ENCODE measurements at places on chromosomes 5 and 9. TPM values are rescaled to one million over a fixed set of nuclear protein-coding genes. Genes with fewer than 3 reads are reported as not detected.

DNA sequence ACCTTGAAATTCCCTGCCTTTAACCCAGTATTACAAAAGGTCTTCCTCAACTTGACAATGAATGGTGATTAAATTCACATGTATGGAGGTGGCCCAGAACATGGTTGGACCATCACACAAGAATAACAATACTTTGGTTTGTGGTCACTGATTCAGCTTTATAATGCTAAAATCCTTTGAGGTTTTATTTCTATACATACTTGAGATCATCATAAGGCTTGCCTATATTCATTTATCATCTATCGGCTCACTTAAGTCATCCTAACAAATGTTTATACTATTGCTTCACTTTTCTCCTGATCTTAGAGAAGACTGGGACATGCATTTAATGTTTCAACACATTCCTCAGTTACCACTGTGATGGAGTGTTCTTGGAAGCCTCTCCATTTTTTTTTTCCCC, 191.3 kb downstream of the DMAC1 start:
- no peaks in the 10 kb centered on the region for H3K27me3 ChIP-seq
- H3K27ac ChIP-seq: no peak overlapping the region
- H3K4me1 ChIP-seq: no peaks in the 10 kb centered on the region
- no peak overlapping the region for H3K4me3 ChIP-seq
- H3K36me3 ChIP-seq: no peaks in the 10 kb centered on the region

Gene PCDHGB4
- 0.18 TPM for total RNA-seq

DNA sequence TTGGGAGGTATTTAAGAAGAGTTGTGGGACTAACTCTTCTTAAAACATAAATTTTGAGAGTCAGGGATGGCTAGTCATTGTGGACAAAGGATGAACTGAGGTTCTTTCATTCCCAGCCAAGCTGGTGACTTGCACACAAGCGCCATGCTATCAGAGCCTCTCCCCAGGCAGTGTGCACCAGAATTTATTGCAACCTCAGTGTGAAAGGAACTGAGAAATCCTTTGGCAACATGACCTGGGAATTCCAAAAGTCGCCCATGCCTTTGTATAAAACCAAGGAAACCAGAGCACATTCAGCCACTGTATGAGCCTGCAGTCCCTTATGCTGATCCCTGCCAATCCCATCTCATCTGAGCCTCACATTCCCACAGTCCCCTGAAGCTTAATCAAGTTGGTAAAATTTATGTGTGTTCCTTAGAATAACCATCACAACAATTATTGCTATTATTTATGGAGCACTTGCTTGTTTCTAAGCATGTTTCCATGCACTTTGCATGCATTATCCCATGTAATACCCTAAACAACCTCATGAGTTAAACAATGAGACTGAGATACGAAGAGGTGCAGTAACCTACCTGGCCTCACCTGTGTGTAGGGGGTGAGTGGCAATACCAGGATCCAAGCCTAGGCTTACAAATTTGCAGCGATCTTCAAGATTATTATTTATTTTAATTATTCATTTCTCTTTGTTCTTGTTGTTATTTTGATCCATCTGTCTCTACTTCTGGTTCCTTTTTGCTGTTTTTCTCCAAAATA, 116.4 kb downstream of the NTRK2 start:
- peaks cover 4% of the 10 kb centered on the region for H3K4me1 ChIP-seq
- H3K27me3 ChIP-seq: no peaks in the 10 kb centered on the region
- H3K27ac ChIP-seq: no peak overlapping the region
- H3K36me3 ChIP-seq: no peaks in the 10 kb centered on the region

GRCh38 chr5:10478436-10478835, 36.8 kb downstream of the ROPN1L start:
- H3K36me3 ChIP-seq: no peaks in the 10 kb centered on the region
- DNase-seq: no peak
- no peak overlapping the region for H3K4me3 ChIP-seq
- no peaks in the 10 kb centered on the region for H3K27me3 ChIP-seq

Gene ZFP37
- 0.31 TPM for total RNA-seq

GRCh38 chr9:87464992-87465378, 32.7 kb upstream of the DAPK1 start:
- H3K27ac ChIP-seq: peak overlapping the region; percentile 36
- peaks cover 30% of the 10 kb centered on the region for H3K4me1 ChIP-seq
- H3K27me3 ChIP-seq: no peaks in the 10 kb centered on the region
- no peak overlapping the region for H3K4me3 ChIP-seq

Gene PCDHGC4
- total RNA-seq: 0.22 TPM

Gene CYSRT1
- not detected for total RNA-seq

Gene HMGCR
- 88.6 TPM for total RNA-seq

- H3K27ac ChIP-seq: no peak overlapping the region
- H3K4me3 ChIP-seq: no peak overlapping the region
- H3K27me3 ChIP-seq: no peaks in the 10 kb centered on the region
- DNase-seq: peak; percentile 88
- H3K4me1 ChIP-seq: peaks cover 67% of the 10 kb centered on the region
- H3K36me3 ChIP-seq: peaks cover 27% of the 10 kb centered on the region
Measured at GRCh38 chr5:140295414-140295813, 7.5 kb downstream of the PFDN1 start.

Gene POU4F3
- total RNA-seq: not detected

GRCh38 chr5:102582696-102583095, 83.9 kb upstream of the SLCO6A1 start:
- peaks cover 20% of the 10 kb centered on the region for H3K4me1 ChIP-seq
- H3K27me3 ChIP-seq: no peaks in the 10 kb centered on the region
- H3K36me3 ChIP-seq: no peaks in the 10 kb centered on the region

DNA sequence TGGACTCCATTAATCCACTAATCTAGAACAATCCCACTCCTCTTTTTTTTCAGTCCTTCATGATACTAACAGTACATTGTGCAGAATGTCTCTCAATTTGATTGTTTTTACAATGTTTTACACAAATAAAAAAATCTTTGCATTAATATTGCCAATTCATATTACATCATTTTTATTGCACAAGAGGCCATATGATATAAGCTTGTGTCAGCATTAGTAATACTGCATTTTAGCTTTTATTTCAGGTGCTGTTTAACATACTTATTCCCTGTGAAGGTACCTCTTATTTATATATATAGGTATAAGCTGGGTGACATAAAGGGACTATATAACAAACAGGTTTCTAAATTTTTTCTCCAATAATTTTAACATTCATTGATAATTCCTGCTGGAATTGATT, 737.4 kb downstream of the DNAH5 start:
- no peaks in the 10 kb centered on the region for H3K36me3 ChIP-seq

Gene SLC35D2
- 10.6 TPM for total RNA-seq

DNA sequence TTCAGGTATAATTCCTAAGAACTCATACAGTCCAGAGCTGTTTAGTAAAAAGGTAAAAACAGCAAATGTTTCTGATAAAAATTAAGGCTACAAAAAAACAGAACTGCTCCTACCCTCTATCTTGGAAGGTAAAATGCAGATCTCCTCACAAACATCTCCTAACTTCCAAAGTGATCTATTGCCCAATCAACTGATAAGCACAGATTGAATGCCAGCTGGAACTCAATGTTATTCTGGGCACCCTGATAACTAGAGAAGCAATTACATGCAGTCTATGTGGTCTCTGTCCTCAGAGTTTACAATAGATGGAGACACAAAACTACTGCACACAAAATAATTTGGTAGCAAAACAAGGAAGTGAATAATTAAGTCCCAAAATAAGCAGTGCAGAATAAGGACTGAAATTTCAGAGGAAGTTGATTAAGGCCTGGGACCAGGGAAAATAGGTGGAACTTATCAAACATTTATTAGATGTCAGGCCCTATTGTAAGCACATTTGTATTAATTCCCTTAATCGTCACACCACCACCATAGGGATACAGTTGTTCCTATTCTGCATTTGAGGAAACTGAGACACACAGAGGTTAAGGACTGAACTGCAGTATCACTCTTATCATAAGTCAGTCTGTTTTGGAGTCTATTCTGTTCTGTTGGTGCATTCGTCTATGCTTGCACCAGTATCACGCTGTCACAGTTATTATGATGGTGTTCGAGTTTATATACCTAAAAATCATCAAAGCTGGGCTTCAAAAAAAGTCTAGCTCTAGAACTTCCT, 102.2 kb upstream of the TARS1 start:
- H3K27me3 ChIP-seq: no peaks in the 10 kb centered on the region
- no peaks in the 10 kb centered on the region for H3K36me3 ChIP-seq
- H3K27ac ChIP-seq: no peak overlapping the region
- no peaks in the 10 kb centered on the region for H3K4me1 ChIP-seq

- DNase-seq: no peak
- no peak overlapping the region for H3K4me3 ChIP-seq
- no peak overlapping the region for H3K27ac ChIP-seq
- no peaks in the 10 kb centered on the region for H3K36me3 ChIP-seq
- no peaks in the 10 kb centered on the region for H3K4me1 ChIP-seq
Measured at GRCh38 chr9:30723656-30724055, 1660.8 kb upstream of the ACO1 start.

Gene ARL14EPL
- total RNA-seq: not detected

Gene CAMK4
- total RNA-seq: 2.7 TPM

DNA sequence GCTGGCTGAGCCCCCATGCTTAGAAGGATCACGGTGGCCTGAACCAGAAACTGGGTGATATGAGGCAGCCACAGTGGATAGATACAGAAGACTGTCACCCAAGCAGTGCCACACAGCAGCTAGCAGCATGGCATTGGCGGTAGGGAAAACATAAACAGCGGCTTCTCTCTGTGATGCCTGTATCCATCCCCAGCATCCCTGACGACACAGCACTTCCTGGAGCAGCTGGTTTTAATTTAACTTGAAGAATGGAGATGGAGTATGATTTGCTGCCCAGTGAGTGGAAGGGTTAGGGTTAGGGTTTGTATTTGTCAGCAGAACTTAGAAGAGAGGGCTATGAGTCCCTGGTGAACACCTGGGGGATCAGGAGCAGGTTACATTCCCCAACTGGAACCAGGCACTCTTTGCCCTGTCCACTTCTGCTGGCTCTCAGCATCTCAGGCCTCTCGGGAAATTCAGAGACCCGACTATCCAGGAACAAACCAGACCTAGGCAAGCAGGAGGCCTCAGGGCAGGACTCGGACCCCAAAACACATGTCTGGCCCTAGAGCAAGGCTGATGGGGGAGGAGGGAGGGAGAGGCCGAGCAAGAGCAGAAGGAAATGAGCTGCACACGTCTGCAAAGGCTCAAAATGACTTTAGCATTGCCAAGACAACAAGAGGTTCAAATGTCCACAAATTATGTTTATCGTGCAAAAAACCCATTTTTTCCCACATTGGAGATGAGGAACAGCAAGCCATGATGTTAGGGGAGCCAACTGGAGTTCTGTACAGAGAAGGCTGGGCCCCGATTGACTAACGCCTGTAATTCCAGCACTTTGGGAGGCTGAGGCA, 6.5 kb upstream of the GGTA1 start:
- H3K36me3 ChIP-seq: no peaks in the 10 kb centered on the region
- no peak overlapping the region for H3K4me3 ChIP-seq
- peaks cover 5% of the 10 kb centered on the region for H3K27me3 ChIP-seq
- H3K27ac ChIP-seq: no peak overlapping the region
- DNase-seq: no peak

GRCh38 chr5:127892467-127893207, 189.4 kb downstream of the CCDC192 start:
- H3K36me3 ChIP-seq: no peaks in the 10 kb centered on the region
- DNase-seq: peak; percentile 52
- no peak overlapping the region for H3K27ac ChIP-seq
- H3K4me3 ChIP-seq: no peak overlapping the region

Gene KCTD16
- total RNA-seq: under 0.01 TPM

DNA sequence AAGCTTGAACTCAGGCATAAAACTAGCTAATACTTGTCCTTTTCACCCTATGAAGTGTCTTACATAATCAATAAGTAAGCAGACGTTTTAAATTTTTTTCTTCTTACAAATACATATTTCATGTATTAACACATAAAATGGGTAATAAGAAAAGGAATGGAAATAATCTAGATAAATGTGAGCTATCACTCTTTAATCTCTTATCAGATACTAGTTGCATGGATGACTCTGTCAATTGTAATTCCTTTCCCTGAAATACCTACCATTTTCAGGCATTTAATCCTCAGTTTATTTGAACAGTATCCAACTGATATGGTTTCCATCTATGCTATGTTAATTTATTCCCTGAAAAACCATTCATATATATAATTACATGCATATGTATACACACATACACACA, 166.0 kb upstream of the RGS7BP start:
- DNase-seq: no peak
- H3K4me1 ChIP-seq: no peaks in the 10 kb centered on the region
- no peak overlapping the region for H3K27ac ChIP-seq
- H3K36me3 ChIP-seq: no peaks in the 10 kb centered on the region
- no peaks in the 10 kb centered on the region for H3K27me3 ChIP-seq
- no peak overlapping the region for H3K4me3 ChIP-seq

DNA sequence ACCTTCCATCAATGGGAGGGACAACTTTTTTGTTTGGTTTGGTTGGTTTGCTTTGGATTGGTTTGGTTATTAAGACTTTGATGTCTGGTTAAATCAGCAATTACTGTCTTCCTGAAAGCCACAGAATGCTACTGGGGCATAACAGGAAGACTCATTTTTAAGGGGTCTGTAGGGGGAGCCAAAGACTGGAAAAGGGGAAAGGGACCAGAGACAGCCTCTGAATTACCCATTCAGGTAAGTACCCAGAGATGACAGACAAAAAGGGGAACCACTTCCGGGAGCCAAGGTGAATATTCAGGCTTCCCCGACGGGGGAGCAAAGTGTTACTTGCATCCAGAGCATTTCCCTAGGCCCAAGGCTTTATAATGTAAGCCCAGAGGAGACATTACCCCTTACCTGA, 4.6 kb upstream of the FEM1C start:
- H3K36me3 ChIP-seq: peaks cover 4% of the 10 kb centered on the region
- peaks cover 8% of the 10 kb centered on the region for H3K4me1 ChIP-seq
- H3K27me3 ChIP-seq: no peaks in the 10 kb centered on the region
- no peak overlapping the region for H3K4me3 ChIP-seq
- DNase-seq: peak; percentile 38
- no peak overlapping the region for H3K27ac ChIP-seq

DNA sequence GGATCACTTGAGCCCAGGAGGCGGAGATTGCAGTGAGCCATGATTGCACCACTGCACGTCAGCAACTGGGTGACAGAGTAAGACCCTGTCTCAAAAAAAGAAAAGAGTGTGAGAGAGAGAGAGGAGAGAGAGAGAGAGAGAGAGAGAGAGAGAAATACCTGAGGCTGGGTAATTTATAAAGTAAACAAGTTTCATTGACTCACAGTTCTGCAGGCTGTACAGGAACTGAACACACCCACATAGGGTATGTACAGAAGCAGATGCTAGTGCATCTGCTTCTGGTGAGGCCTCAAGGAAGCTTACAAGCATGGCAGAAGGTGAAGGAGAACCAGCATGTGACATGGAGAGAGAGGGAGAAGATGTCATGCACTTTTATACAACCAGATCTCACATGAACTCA, 46.4 kb upstream of the CHD1 start:
- H3K27ac ChIP-seq: no peak overlapping the region
- DNase-seq: no peak
- no peaks in the 10 kb centered on the region for H3K27me3 ChIP-seq
- H3K4me1 ChIP-seq: peaks cover 4% of the 10 kb centered on the region
